Left forelimb (tissue), 1 donor: ENCODE measurements at places on chromosomes 2 and 18.

DNA sequence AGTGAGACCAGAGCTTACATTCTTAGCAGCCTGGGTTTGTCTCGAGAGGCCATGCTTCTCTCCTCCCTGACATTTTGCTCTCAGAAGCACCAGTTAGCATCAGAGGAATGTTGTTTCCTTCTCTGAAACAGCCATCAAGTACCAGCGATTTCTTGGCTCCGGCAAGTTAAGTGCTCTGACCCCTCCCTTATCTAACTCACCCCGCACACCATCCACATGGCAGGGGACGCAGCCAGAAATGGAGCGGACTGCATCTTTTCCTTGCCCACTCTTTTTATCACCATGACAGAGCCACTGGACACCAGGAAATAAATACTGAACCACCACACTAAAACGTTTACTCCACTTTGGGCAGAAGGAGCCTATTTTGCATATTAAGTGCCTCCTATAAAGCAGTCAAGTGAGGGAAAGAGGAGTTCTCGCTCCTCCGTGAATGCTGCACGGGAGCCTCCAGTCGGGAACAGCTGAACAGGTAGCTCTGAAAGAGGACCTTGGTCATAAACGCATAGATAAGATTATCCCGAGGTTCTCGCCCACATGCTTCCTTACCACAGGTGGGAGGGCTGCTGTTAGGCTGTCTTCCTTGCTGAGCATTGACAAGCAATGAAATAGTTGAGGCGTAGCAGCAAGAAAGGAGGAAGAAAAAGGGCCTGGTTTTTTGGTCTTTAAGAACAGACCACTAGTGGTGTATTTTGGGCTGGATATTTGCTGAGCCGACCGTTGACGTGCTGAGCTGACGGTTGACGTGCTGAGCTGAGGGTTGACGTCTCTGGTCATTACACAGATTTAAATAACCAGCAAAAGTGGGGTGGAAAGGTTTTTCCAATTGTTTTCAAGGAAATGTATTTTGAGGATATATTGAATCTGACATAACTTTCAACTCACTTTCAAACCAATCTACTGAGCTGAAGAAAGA lies 71.4 kb upstream of the ITGB6 start:
- no peak for DNase-seq

- DNase-seq, result no peak
Observed at GRCh38 chr2:5353565-5353964, 338.6 kb upstream of the SOX11 start.

- DNase-seq, result no peak
Observed at GRCh38 chr2:232018181-232018580, 56.7 kb downstream of the DIS3L2 start.

DNA sequence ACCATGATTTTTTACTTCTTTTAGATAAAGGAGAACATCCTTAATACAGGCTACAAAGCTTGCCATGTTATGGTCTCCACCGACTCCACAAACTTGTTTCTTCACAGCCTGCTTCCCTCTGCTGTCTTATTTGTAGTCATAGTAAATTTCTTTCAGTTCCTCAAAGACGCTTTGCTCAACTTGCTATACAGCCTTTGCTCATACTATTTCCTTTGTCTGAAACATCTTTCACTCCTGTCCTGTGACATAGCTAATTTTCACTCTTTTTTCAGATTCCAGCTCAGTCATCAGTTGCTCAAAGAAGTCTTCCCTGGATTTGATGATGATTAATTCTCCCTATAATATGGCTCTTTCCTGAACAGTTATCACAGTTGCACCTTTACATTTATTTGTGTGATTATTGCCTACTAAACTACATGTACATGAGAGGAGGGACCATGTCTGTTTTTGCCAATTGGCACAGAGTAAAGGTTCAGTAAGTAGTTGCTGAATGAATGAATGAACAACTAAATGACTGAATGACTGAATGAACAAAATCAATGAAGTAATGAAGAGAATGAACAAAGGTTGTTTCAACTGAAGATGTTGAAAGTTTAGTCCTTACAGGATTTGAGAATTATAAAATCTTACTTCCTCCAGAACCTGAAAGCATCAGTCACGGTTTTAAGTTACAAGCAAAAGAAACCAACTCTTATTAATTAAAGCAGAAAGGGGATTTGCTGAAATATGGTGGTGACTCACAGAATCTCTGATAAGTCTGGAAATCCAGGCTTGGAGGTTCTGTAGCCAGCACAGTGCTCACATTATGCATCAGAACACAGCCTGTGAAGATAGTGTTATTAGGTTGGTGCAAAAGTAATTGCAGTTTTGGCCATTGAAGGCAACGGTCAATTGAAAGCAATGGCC lies 186.4 kb upstream of the FAM98A start:
- no peak for DNase-seq

DNA sequence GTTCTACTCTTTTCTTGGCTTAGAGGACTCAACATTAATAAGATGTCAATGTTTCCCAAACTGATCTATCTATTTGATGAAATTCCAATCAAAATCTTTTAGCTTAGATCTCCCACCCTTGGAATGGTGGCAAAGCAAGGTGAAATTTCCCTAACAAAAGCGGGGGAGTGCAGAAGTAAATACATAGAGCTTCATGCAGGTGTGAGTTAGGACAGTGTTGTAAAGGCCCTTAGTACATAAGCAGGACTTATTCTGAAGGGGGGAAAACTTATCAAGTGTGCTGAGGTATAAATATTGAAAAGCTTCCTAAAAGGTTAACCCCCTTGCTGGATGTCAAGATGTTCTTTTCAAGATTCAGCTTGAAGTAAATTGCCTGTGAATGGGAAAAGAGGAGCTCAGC lies 608.6 kb upstream of the CELF4 start:
- no peak for DNase-seq

DNA sequence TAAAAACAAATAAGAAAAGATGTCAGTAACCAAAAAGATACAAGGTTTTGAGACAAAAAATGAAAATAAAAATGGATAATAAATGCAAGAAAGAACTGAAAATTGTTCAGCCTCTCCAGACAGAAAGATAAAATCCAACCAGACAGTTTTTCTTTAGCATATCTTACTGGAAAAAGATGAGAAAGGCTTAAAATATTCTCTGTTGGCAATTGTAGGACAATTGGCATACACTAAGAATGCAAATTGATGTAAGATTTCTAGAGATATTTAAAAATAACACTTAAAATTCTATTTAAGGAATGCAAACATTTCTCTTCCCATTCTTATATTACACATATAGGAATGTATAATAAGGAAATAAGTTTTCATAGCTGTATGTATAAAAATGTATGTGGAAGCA lies 590.6 kb downstream of the DSC3 start:
- no peak for DNase-seq

- DNase-seq, result no peak
Observed at GRCh38 chr18:24841536-24841935, 381.1 kb downstream of the HRH4 start.

GRCh38 chr2:173555833-173556232 lies 201.2 kb downstream of the CDCA7 start:
- no peak for DNase-seq

- DNase-seq, result no peak
Observed at GRCh38 chr2:30362468-30363081, 84.5 kb upstream of the LCLAT1 start.

DNA sequence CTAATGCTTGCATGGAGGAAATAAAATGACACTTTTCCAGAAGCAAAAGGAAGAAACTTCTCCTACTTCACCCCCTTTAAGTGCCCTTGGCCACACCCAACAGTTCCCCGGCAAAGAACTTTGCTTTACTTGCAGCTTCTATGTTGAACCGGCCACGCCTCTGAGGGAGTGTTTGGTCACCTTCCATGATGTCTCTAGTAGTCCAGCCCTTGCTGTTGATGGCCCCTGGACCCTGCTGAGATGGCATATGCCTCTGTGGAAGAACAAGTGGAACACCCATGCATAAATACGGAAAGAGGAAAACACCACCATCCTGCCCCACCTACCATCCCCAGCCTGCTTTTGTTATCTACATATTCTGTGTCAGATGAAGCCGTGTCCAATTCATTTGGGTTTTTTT lies 218.3 kb upstream of the POU3F3 start:
- DNase-seq, result no peak

DNA sequence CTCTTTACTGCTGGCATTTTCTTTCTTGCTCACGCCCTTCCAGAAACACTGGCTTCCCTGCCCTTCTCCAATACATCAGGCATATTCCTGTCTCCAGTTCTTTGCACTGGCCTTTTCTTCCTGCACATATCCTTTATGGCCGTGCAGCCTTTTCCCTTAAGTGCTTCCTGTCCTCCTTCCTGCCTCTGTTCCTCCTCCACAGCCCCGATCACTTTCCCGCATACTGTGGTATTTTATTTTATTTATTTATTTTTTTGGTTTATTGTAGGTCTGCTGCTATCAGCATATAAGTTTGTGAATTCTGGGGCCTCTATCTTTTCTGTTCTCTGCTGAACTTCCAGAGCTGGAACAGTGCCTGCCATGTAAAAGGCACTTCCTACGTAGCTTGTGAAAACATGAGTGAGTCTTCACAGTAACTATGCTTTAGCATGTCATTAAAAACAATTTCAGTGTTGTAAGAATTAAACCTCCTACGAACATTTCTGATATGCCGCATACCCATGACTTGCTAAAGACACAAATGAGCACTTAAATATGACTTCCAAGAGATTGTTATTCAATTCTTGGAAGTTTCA lies 289.1 kb downstream of the TRIB2 start:
- DNase-seq, result no peak

DNA sequence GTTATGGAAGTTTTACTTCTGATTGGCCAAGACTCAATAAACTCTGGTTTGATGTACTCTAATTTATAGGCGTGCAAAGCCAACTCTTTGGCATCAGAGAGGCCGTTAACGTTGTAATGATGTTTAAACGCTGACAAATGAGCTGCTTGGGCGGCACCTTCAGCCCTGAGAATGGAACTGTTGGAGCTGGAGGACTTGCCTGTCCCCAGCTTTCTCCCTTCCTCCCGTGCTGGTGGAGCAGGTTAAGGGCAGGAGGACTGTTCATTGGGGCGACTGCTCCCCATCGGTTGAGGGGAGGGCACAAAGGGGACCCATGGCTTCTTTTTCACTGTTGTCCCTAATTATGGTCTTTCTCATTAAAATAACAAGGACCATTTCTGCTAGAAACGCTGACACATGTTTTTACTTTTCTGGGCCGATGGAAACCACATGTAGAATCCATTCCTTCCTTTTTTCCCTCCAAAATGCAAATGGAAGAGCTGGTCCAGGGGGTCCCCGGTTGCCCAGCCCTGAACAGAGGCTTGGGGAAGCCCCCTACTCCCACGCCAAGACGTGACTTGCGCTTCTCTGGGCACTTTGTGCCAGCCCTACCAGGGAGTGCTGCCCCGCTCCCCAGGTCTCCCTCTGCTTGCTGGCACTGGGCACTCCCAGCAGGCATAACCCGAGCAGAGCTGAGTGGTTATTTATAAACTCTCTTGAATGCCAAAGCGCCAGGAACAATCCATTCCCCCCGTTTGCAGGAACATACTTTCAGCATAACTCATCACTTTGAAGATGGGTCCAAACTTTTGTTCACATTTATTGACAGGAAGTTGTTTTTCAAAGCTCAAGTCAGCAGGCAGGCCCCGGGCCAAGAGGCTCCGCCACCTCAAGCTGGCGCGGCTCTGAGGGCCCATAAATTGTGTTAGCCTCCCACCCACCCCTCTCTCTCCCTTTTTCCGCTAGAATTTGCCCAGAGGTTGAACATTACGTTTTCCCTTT lies 170.1 kb downstream of the ASB1 start:
- peak; percentile 78 for DNase-seq

DNA sequence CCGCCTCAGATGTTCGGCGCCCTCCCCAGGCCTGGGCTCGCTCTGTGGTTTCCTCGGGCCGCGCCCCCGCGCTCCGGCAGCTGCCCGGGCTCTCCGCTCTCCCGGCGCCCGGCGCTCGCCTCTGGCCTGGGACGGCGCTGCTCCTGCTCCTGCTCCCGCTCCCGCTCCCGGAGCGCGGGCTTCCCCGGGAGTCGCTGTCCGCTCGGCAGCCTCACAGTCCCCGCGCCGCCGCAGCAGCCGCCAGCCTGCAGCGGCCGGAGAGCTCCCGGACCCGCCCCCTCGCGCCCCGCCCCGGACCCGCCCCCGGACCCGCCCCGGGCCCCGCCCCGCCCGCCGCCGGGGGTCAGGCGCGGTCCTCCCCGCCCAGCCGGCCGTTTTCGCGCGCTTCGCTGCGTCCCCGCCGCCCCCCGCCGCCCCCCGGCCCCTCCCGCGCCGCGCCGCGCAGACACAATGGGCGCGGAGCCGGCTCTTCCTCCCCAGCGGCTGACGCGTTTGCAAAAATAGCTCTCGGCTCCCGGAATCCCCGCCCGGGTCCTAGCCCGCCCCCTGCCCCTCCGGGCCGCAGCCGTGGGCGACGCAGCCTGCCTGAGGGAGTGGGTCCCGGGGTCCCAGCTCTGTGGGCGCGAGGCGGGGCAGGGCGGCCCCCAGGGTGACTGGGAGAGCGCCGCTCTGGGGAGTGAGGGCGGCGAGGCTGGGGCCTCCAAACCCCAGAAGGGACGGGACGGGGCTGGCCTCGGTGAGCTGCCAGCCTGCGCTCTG lies at the start of gene ARL4C:
Gene ARL4C, minus strand, starts transcription at position 247 of the 759 bp plus-strand sequence. CDS start 495 bp downstream, outside the sequence.
- peak; percentile 89 for DNase-seq

DNA sequence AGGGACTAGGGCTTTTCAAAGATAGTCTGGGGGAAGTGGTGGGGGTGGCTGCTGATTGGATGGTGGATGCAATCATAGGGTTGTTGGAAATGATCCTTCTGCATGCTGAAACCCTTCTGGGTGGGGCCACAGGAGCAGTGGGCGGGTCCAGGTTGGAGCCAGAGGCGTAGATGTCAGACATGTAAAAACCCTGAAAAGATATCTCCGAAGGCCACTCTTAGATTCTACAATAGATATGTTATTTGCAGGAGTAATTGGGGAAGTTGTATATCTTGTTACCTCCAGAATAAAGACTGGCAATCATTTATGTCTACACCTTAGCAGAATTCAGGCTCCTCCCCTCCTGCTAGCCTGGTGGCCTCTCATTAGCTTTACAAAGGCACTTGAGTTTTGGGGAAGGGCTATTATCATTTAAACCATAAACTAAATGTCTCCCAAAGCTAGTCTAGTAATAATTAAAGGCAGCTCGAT lies 8.2 kb upstream of the FAM98A start:
- no peak for DNase-seq

DNA sequence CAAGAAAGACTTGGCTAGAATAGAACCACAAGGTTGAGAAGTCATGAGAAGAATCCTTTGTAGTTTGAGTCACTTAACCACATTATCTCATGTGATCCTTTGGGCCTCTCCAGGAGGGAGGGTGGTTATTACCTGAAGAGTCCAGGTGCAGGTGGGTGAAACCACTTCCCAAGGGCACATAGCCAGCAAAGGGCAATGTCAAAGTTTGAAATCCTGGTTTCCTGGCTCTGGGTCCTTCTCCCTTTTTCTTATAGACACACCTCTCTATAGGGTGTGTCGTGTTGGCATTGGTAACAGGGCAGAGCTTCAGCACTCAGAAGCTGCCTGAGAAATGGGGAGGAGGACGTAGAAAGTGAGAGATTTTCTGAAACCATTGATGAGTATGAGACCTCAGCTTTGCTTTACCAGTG lies 137.9 kb downstream of the MGAT5 start:
- no peak for DNase-seq

GRCh38 chr2:42105330-42106256 lies 57.8 kb downstream of the PKDCC start:
- no peak for DNase-seq
